ENCODE measurements at places on chromosomes 11 and 22.

GRCh38 chr11:75635066-75635862, 33.6 kb downstream of the MAP6 start:
- no peak for DNase-seq

- DNase-seq: no peak
These were observed 56.1 kb downstream of the IGLL5 start for GRCh38 chr22:22943521-22944267.

DNA sequence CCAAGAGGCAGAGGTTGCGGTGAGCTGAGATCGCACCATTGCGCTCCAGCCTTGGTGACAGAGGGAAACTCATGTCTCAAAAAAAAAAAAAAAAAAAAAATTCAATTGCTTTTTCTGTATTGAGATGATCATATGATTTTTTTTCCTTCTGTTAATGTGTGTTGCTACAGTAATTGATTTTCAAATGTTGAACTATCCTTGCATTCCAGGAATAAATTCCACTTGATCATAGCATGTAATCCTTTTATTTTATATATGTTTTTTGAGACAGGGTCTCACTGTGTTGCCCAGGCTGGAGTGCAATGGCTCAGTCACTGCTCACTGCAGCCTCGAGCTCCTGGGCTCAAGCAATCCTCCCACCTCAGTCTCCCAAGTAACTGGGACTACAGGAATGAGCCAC, 33.3 kb downstream of the MOV10L1 start:
- no peak for DNase-seq

DNA sequence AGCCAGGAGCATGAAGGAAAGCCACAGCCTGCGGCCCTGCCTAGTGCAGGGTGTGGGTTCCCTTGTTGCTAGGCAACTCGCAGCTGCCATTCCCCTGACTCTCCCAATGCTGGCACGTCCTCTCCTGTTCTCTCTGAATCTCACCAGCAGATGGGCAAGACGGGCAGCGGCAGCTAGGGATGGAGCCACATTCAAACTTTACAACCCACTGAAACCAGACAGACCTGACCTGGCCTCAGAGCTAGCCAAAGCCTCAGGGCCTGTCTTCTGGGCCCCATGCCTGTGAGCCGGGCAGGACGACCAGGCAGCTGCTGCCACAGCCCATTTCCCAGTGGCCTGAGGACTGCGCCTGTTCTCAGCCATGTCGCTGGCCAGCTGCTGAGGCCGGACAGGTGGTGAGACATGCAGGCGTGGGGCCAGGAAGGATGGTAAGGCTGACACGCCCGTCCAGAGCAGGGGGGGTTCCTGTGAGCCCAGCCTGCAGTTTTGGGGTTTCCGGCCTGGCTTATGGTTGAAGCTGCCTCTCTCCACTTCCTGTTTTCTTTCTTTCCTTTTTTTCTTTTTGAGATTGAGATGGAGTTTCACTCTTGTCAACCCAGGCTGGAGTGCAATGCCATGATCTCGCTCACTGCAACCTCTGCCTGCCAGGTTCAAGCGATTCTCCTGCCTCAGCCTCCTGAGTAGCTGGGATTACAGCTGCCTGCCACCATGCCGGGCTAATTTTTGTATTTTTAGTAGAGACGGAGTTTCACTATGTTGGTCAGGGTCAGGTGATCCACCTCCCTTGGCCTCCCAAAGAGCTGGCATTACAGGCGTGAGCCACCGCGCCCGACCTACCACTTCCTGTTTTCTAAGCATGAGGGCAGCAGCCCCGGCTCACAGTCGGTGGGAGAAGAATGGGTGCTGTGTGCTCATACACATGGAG, 4.1 kb downstream of the SUN2 start:
- DNase-seq: no peak

GRCh38 chr11:122637541-122637940, 18.0 kb upstream of the UBASH3B start:
- no peak for DNase-seq

- DNase-seq: no peak
These were observed 44.5 kb downstream of the CELF1 start for GRCh38 chr11:47508240-47508957.

DNA sequence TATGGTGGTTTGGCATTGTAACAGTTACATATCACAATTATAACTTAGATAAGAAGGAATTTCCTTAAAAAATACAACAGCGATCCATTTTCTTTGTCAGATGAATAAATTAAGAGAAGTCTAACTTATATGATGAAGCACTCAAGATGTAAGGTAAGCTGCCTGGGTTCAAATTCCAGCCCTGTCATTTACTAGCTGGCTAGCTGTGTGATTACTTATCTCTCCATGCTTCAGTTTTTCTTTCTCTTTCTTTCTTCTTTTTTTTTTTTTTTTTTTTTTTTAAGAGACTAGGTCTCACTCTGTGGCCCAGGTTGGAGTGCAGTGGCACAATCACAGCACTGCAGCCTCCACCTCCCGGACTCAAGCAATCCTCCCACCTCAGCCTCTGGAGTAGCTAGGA, 22.2 kb upstream of the LDHA start:
- no peak for DNase-seq

- no peak for DNase-seq
These were observed 530.6 kb upstream of the B3GAT1 start for GRCh38 chr11:134942681-134943080.

- DNase-seq: no peak
These were observed 21.7 kb upstream of the SMCO4 start for GRCh38 chr11:93564895-93565294.

- no peak for DNase-seq
These were observed 528.1 kb downstream of the MN1 start for GRCh38 chr22:27273436-27273835.

GRCh38 chr11:75273411-75274391, 33.1 kb downstream of the TPBGL start:
- no peak for DNase-seq

GRCh38 chr11:62922653-62923431, 1.7 kb upstream of the CHRM1 start:
- DNase-seq: no peak

GRCh38 chr11:106614262-106614661, 404.0 kb downstream of the GUCY1A2 start:
- no peak for DNase-seq

DNA sequence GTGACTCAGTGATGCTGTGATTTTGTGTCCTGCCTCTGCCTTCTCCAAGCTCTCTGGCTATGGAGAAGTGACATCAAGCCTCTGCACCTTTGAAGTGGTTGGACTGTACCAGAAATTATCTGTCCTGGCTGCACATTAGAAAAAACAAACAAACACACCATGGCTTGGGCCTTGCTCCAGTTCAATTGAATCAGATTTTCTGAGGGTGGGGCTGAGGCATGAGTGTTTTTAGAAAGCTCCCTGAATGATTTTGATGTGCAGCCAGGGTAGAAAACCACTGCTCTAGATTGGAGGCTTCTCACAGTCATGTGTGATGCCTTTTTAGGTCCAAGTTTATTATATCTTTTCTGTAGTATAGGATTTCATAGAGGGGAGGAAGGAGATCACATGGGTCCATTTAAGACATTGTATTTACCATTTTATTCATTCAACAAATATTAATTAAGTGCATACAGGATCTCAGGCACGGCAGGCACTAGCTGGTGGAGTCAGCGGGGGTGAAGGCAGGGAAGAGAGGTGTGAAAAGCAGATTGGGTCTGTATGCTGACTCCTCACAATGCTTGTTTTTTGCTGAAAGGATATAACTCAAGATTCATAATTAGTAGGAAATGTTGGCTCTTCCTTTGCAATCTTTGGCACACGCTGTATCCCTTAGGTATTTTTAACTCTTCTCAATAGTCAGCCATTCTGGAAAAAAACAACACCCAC, 7.1 kb upstream of the VSTM5 start:
- DNase-seq: no peak

GRCh38 chr11:44564670-44565210, 723 bp upstream of the CD82 start:
- peak; percentile 78 for DNase-seq

GRCh38 chr22:47064416-47064815, 302.0 kb downstream of the TBC1D22A start:
- no peak for DNase-seq

DNA sequence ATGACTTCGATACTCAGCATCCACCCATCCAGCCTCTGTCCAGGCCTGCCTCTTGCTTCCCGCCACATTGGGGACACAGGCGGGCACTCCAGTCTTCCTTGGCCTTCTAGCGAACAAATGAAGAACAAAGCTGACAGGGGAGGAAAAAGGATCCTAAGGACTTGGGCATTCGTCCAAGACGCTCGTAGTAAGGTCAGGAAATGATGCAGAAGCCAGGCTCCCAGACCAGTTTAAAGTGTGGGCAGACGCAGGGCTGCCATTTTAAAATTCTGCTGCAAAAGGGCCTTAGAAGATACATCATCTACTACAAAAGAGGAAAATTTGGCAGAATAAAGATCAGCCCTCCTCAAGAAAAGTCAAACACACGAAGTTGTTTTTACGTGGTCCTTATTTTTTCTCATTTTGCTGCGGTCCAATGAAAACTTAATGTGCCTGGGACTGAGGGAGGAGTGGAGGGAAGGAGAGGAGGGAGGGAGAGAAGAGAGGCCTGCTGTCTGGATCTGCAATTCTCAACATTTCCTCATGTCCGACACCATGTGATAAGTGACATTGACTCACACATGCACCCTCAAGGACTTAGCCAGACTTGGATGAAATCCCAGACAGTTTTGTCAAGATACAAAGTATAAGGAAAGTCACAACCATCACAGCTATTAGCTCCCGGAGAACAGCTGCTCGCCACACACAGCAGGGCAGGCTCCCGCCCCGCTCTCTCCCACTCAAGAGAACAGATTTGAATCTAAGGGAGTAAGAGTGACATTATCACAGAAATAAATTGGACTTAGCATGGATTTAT, 5.7 kb downstream of the DNAL4 start:
- DNase-seq: no peak

- no peak for DNase-seq
These were observed 298.7 kb upstream of the DDI1 start for GRCh38 chr11:103737747-103738146.

All from kidney glomerular epithelial cell (primary cell).